ENCODE measurements at places on chromosomes 4 and X.

DNA sequence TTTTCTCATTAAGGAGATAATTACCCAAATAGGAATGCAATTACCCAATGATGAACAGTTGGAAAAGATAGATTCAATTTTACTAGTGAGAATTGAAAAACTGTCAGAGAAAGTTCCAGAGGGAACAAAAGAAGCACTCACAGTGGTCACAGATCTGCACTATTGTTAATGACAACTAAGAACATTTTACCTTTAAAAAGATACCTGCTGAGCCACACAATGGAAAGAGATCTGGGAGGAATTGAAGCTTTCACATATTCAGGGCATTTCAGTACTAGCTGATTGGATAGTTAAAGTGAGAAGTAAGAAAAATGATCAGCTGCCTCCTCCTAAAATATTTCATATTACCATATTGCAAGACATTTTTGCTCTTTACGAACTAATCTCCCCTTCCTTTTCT, 1822.2 kb downstream of the STIM2 start:
- no peak for DNase-seq

DNA sequence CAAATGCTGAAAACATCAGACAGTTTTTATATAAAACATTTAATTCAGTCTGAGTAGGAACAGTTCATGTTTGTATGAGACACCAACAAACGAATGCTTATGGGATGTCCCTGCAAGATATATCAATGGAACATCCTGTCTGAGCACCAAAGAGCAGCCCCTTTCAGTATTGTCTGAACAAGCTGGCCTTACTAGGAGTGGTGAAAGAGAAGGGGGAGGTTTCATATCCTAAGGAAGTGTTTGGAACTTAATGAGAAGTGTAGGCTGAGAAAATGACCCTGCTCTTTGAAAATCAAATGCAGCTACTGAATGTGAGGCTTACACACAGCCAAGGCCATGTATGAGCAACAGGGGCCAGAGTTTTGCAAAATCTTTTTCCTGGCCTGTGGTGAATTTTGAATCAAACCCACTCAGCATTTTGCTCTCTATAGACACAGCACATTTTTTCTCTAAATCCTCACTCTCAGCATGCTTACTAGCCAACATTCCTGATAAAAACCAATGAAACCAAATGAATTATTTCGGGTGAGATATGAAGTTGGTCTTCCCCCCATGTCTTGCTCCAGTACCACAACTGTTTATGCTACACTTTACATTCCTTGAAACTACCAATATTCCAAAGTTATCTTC, 119.4 kb downstream of the LUZP4 start:
- DNase-seq, result no peak

DNA sequence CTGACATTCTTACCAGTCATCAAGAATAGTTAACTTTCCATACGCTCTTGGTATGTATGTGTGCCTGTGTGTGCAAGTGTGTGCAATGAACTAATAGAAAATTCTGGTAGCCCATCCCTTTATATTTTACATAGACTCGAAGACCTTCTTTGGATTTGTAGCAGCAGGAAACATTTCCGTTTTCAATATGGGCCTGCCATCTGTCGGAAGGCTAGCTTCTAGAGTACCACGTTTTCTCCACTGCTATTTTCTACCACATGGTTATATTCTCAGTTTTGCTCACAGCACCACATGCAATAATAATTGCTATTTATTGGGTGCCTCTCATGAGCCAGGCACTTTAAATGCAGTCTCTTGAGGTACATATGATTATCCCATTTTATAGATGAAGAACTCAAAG, 47.9 kb upstream of the PTCHD1 start:
- no peak for DNase-seq

- DNase-seq, result no peak
Observed at GRCh38 chr4:119210775-119211174, 1.7 kb upstream of the USP53 start.

DNA sequence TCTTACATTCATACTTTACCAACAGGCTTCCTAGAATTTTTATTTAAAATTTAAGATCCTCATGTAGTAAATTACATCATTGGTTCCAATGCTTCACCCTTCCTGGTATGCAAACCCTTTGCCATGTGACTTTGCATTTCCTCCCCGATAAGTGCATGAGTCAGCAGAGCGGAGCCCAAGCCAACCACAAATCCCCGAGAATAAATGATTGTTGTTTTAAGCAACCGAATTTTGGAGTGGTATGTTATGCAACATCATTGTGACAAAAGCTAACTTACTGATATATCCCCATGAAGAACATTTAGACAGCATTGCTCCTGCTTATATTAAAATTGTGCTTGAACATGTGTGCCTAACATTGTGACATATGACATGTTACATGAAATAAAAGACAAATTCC, 199.4 kb upstream of the DDX53 start:
- DNase-seq, result no peak
